ENCODE measurements at places on chromosomes 7 and 10.
A peak's percentile ranks its signal among the peaks of the same experiment; 100 is the strongest.

DNA sequence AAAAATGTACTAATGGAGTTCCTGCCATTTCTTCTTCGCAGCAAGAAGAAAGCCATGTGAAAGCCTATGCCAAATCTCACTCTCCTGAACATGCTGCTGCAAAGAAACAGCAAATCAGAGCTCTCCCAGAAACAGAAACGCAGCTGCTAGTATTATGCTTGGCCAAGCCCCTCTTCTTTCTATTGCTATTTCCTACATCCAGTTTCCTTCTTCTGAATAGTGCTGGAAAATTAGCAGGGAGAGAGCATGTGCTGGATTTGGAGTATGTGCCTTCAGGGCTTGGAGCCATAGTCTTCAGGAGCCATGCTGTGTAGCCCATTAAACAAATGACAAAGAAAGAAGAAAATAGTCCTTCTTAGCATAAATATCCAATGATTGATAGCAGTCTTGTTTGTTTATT, 852.0 kb upstream of the PHF14 start:
- DNase-seq = no peak

- DNase-seq = no peak
Measured at GRCh38 chr7:157429680-157430224, 92.9 kb downstream of the DNAJB6 start.

DNA sequence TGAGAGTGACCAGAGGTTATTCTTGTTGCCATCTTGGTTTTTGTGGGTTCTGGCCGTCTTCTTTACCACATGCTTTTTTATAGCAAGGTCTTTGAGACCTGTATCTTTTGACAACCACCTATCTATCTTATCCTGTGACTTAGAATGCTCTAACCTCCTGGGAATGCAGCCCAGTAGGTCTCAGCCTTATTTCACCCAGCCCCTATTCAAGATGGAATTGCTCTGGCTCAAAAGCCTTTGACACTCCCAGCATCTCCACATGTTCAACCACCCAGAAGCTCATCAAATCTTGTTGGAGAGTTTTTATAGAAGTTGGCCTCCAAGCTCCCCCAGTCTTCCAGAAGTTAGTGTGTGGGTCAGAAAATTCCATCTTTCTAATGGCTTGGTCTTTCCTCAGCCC, 464.3 kb upstream of the NRP1 start:
- DNase-seq = no peak

DNA sequence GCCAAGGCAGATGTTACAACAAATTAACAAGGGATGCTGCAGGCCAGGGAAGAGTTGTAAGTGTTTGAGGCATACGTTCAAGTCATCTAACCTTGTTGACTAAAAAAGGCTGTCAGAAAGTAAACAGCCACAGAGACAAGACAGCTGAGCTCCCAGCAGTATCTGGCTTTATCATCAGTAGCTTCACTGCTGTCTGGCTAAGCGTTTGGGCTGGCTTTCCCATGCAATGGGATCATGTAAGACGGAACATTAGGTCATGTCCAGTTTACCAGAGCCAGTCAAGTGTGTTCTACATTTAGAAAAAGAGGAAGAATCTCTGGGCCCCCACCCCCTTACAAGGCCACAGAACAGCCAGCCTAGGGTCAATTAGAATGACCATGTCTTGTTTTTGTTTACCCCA, 51.3 kb upstream of the GSAP start:
- peak; percentile 70 for DNase-seq

DNA sequence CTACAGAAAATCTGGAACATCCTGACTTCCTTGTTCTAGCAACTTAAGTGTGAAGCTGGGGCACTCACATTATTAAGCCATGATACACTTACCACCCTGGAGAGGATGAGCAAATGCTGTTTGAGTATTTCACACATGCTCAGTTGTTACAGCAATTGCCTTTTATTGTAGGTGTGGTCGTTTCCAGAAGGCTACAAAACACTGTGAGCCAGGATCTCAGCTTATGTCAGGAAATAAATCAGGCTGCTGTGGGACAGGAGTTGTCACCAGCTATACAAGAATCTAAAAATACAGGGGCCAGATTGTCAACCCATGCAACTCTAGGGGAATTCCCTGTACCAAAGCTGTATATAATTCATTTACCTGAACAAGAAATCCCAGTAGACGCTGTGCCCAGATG, 273.3 kb upstream of the SP4 start:
- DNase-seq = no peak

- no peak for DNase-seq
Measured at GRCh38 chr7:25707768-25708620, 444.0 kb upstream of the NFE2L3 start.

DNA sequence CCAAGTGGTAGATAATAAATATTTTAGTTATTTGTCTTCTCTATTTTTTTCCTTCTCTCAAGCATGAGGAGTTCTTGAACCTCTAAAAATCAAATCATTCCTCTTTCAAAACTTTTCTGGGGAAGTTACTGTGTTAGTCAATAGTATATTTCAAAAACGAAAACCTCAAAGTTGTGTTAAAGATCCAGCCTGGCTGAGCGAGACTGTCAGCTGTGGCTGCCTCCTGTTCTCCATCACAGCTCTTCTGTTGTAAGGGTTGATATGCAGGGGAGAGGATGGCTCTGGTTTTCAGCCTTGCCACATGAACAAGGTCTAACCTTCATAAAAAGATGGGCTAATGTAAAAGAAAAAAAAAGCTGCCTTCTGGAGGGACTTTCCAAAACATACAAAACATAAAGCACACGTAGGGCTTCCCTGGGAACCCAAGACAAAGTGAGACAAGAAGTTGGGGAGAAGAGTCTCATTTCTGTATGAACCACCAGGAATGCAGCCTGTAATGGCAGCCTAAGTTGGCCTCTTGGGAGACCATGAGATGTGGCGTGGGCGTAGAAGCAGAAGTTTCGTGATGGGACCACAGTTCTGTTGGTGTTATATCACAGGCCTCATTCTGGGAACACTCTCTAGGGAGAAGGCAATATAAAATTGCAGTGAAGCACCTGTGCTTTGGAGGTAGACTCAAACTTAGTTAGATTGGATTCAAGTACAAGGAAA, 77.9 kb upstream of the FHIP2A start:
- no peak for DNase-seq

- peak; percentile 82 for DNase-seq
Measured at GRCh38 chr7:80453699-80454340, 58.0 kb downstream of the GNAT3 start.

- peak; percentile 93 for DNase-seq
Measured at GRCh38 chr10:58266826-58267712, 625 bp downstream of the IPMK start.

DNA sequence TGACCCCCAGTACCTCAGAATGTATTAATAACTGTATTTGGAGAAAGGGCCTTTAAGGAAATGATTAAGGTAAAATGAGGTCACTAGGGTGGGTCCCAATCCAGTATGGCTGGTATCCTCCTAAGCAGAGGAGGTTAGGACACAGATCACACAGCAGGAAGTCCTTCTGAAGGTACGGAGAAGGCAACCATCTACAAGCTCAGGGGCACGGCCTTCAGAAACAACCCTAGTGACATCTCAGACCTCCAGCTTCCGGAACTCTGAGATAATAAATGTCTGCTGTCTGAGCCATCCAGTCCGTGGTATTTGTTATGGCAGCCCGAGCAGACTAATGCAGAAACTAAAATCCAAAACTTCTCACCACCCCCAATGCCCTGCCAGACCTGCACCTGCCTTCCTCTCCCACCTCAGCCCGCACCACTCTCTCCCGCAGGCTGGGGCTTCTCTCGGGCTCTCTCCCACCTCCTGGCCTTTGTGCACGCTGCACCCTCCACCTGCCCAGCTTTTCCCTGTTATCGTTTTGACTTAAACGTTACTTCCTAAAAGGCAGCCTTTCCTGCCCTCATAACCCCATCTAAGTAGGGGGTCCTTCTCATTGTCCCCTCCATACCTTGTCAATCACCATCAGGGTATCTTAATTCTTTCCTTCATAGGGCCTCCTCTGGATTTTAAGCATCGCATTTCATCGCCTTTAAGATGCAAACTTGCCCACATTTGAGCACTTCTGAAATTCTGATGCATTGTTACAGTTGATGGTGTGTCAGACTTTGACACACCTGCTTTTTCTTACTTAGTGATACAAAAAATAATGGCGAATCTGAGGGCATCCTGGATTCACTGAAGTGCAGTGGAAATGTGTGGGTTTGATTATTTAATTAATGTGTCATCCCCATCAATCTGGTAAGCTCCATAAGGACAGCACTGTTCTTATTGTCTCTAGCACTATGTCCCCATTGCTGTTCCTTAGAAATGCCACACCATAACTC, 32.2 kb upstream of the AQP1 start:
- no peak for DNase-seq

DNA sequence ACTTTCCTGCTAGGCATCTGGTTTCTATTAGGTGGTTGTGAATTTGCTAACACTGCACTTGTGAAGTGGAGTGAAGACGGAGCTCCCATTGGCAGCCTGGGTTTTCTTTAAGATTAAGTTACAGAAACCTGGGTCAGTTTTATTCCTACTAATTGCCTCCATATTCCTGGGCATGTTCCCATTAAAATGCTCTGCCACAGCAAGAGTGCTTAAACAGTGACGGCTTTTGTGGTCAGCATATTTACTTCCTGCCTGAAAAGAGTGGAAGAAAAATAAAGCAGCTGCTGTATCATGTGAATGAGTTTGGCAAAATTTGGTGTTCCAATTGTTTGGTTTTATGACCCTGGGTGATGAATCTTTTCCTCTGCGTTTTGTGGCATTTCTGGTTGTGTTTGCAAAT, 96.9 kb upstream of the PLXDC2 start:
- DNase-seq = no peak

DNA sequence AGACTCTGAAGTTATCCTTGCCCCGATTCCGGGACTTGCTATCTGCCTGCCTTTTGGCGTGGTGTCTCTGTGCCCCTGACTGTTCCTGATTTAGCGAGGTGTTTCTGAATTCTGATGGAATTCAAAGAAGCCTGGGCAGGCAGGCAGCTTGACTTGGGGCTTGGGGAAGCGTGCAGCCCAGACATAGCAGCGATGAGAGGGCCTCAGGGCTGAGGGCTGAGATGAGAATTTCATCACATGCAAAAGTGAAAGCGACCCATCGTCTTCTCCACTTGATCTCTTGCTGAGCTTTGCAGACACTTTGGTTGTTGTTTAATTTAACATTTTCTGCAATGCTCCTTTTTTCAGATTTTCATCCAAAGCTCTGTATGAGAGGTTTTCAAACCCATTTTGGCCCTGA, 57.8 kb downstream of the TCF7L2 start:
- no peak for DNase-seq

GRCh38 chr7:50462361-50462760, 12.2 kb upstream of the FIGNL1 start:
- no peak for DNase-seq

DNA sequence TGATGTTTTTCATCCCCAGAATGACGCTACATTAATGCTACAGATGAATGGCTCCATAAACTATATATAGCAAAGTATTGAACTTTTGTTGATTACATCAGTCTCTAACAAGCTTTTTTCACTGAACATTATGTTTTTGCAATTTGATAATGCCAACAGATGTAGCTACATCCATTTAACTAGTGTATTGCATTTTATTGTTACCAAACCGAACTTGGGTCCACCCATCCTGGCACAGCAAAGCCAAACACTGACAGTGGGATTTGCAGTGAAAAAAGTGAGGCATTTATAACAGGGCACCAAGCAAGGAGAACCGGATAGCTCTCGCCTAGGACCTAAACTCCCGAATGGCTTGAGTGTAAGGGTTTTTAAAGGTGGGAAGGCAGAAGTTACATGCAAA, 182.8 kb upstream of the TNS3 start:
- no peak for DNase-seq

GRCh38 chr7:98869027-98869596, 702 bp downstream of the TMEM130 start:
- no peak for DNase-seq

DNA sequence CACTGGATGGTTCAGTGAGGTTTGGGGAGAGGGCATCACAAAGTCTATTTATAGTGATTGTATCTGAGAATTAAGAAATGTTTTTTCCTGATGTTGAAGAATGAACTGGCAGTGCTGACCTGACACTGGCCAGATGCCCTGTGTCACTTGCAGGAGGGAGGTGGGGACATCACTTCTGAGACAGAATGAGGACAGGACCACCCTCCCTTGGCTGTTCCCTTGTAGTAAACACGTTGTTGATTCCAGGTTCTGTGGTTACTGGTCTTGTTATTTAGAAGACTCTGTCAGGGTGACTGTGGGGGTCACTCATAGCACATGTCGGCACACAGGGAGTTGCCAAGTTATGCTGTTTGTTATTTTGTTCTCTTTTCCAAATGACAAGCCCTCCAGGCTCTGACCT, 126.4 kb downstream of the ADCY1 start:
- no peak for DNase-seq

Measured in OCI-M1 (cell line).